Camera-type eye (tissue), 1 donor: ENCODE measurements at places on chromosomes 3 and 15. TPM values are rescaled to one million over a fixed set of nuclear protein-coding genes. Genes with fewer than 3 reads are reported as not detected.

Gene RTP3
- total RNA-seq, result not detected

Gene SAMMSON
- 1.2 TPM for total RNA-seq

Gene LRRC28
- total RNA-seq, result 107 TPM

Gene NANOGP8
- total RNA-seq, result not detected
